ENCODE measurements at places on chromosomes 13 and 19.

DNA sequence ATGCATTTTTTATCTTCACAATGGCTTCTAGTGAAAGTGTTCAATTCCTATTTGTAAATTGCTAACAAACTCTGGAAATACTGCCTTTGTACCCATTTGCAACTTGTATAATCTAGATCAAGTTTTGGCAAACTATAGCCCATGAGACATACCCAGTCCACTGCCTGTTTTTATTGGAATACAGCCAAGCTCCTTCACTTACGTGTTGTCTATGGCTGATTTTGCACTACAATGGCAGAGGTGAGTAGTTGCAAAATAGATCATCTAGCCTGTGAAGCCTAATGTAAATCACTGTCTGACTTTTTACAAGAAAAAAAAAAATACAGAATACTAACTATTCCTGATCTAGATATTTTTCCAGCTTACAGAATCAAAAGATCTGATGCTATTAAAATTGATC, 37.1 kb downstream of the DZIP1 start:
- DNase-seq = no peak

DNA sequence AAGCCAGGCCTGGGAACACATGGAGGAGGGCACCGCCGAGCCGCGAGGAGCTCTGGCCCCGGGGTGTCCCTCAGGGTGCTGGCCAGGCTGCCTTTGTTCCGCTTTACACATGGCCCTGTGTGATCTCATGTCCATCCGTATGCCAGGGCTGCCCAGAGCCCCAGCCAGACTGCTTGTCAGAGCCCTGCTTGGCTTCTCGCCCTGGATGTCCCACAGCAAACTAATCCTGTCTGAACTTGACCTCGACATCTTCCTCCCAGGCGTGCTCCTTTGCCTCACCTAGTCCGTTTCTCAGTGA, 14.3 kb downstream of the BCKDHA start:
- no peak for DNase-seq

GRCh38 chr13:114286808-114287207, 5.4 kb downstream of the UPF3A start:
- no peak for DNase-seq

GRCh38 chr13:91249861-91250260, 97.6 kb upstream of the MIR17HG start:
- DNase-seq = no peak

- no peak for DNase-seq
These were observed 39.3 kb upstream of the TCF3 start for GRCh38 chr19:1691589-1692290.

Data from left renal cortex interstitium (tissue), 4 donors.